AG20443 (cell line): ENCODE measurements at places on chromosomes 3 and 15.

GRCh38 chr15:81313686-81314085, 10.3 kb downstream of the STARD5 start:
- DNase-seq, result no peak

GRCh38 chr15:57367556-57367955, 8.7 kb upstream of the CGNL1 start:
- DNase-seq, result no peak

DNA sequence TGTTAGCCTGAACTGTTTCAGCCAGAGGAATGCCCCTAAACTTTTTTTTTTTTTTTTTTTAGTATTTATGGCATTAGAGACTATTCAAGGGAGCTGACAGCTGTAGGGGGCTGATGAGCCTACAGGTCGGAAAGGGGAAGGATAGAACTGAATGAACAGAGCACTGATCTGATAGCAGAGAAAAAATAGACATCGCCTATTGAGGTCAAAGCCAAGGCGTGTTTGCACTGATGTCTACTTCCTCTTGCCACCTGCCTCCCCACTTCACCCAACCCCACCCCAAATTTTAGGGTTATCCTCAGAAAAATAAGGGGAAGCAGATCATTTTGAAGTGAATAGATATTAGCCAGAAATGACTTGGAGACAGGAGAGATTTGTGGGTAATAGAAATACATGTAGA, 3.0 kb upstream of the ZMAT3 start:
- no peak for DNase-seq

- no peak for DNase-seq
Measured at GRCh38 chr15:87720235-87720634, 536.3 kb downstream of the NTRK3 start.

GRCh38 chr3:13335059-13335458, 85.1 kb downstream of the NUP210 start:
- DNase-seq, result no peak

- DNase-seq, result no peak
Measured at GRCh38 chr3:194867270-194867983, 181.7 kb downstream of the FAM43A start.

- no peak for DNase-seq
Measured at GRCh38 chr3:169564883-169565282, 98.6 kb downstream of the MECOM start.

GRCh38 chr3:71466483-71466882, 117.0 kb downstream of the FOXP1 start:
- DNase-seq, result no peak

DNA sequence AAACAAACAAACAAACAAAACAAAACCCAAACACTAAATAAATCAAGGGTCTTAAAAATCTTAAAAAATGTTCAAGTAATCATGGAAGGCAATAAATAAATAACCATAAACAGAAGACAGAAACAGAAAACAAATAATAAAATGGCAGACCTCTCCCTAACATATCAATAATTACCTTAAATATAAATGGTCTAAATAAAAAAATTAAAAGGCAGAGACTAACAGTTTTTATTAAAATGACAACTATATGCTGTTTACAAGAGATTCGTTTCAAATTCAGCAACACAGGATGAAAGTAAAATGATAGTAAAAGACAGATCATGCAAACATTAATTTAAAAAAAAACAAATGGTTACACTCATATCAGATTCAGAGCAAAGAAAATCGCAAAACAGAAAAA, 91.1 kb downstream of the UBE3A start:
- no peak for DNase-seq

DNA sequence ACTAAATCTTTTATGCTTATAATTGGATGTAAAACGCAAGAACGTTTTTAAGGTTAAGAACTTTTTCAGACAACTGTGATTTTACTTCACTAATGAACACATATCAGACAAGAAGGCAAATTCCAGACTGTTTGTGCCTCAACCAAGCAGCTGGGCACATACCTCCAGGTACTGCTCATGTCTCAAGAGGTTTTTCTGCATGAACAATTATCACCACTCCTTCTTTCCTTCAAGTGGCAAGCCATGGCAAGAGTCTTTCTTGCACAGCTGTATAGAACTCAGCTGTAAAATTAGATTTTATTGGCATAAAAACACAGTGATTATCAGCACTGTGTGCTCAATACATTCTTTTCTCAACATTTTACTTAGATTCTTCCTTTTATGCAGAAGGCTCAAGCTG, 64.3 kb downstream of the FNDC3B start:
- peak; percentile 55 for DNase-seq

GRCh38 chr3:128486681-128487537, 6.1 kb downstream of the GATA2 start:
- DNase-seq, result peak; percentile 64

GRCh38 chr3:142188846-142189245, 36.5 kb downstream of the GK5 start:
- no peak for DNase-seq

DNA sequence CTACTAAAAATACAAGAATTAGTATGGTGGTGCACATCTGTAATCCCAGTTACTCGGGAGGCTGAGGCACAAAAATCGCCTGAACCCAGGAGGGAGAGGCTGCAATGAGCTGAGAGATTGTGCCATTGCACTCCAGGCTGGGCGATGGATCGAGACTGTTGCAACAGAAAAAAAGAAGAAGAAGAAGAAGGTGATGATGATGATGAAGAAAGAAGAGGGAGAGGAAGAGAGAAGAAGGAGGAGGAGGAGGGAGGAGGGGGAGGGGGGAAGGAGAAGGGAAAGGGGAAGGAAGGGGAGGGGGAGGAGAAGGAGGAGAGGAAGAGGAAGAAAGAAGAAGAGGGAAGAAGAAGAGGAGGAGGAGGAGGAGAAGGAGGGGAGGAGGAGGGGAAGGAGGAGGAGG, 33.2 kb upstream of the ZNF710 start:
- DNase-seq, result no peak

DNA sequence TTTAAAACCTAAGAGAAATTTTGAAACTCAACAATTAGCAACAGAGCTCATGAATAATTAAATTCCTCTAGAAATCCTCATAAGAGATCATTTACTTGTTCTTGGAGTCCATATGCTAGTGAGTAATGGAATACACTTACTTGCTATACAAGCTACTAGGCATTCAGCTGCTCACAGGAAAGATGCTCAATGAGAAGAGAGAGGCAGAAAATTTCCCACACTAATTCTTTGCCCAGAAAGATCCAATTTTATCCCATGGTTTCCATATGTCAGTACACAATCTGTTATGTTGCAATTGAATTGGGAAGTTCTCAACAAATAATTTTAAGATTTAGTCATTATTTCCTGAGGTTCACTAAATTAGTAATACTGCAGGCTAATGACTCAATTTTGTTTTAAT, 310.4 kb downstream of the RYR3 start:
- DNase-seq, result no peak

GRCh38 chr3:152505926-152506325, 237.2 kb downstream of the MBNL1 start:
- no peak for DNase-seq

GRCh38 chr15:92005154-92005553, 151.6 kb downstream of the SLCO3A1 start:
- no peak for DNase-seq

GRCh38 chr3:30289324-30289723, 317.1 kb upstream of the TGFBR2 start:
- DNase-seq, result no peak
